ENCODE measurements at places on chromosomes 6 and 20.
A peak's percentile ranks its signal among the peaks of the same experiment; 100 is the strongest.

DNA sequence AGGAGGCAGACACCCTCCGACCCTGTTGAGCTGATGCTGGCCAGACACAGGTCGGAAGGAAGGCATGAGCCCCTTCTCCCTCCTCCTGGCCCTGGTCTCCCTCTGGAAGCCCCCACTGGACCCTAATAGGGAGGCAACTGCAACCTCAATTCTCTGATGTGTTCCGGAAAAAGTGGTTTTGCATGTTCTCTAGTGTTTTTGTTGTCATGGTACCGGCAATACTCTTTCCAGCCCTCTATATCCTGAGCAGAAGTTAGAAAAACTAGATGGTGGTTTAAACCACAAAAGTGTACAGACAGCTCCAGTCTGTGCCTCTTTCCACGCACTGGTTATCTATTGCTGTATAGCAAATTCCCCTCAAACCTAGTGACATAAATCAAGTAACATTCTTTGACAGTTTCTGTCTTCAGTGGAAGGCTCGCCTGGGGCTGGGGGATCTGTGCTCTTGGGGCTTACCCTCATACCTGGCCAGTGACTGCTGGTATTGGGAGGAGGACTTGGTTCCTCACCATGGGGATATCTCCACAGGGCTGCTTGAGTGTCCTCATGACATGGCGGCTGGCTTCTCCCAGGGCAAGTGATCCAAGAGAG lies 37.0 kb downstream of the SYTL3 start:
- DNase-seq, result no peak

GRCh38 chr6:10993896-10994295 lies 50.2 kb downstream of the ELOVL2 start:
- no peak for DNase-seq

DNA sequence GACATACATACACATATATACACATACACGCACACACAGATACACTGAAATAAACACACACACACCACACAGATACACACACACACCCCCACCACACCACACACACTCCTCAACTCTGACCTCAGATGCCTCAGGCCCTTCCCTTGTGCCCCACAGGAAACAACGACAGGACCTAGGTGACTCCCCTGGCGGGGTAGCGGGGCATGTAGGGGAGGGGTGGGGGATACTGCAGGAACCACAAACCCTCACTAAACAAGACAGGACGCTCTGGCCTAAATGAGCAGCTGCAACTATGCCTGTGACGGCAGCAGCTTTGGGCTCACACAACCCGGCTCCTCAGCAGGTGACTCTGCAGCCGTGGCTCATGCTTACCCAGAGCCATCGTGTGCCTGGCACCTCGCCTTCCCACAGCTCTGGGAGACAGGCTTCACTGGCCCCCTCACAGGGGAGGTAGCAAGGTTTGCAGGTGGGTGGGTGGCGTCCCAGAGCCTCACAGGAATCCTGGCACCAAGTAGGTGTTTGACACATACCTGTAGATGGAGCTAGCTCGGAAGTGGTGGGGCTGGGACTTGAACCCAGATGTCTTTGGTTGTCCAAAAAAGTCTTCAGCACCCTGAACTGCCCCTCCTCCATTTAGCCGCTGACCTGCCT lies 100.8 kb downstream of the GRM4 start:
- no peak for DNase-seq

DNA sequence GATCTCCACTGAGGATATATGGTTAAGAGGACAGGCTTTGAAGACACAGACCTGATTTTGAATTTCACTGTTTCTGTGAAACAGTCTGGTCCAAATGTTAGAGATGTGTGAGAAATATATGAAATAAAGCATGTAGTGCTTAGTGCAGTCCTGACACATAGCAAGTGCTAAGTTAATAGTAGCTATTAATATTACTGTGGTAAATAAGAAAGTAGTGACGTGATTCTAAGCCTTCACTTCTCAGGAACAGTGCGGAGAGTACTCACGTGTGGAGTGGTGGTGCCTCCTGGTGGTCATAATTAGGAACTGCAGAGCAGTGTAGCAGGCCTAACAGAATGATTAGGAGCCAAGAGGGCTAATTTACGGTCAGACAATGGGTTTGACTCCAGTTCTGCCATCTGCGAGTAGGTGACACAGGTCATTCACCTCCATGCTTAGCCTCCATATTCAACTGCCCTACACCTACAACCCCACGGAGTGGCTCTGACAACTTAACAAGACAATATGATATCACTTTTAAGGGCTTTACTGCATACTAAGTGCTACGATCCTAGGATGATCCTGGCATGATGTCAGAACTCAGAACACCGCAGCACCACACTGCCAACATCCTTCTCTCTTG lies 106.2 kb downstream of the JPH2 start:
- DNase-seq, result peak; percentile 41

DNA sequence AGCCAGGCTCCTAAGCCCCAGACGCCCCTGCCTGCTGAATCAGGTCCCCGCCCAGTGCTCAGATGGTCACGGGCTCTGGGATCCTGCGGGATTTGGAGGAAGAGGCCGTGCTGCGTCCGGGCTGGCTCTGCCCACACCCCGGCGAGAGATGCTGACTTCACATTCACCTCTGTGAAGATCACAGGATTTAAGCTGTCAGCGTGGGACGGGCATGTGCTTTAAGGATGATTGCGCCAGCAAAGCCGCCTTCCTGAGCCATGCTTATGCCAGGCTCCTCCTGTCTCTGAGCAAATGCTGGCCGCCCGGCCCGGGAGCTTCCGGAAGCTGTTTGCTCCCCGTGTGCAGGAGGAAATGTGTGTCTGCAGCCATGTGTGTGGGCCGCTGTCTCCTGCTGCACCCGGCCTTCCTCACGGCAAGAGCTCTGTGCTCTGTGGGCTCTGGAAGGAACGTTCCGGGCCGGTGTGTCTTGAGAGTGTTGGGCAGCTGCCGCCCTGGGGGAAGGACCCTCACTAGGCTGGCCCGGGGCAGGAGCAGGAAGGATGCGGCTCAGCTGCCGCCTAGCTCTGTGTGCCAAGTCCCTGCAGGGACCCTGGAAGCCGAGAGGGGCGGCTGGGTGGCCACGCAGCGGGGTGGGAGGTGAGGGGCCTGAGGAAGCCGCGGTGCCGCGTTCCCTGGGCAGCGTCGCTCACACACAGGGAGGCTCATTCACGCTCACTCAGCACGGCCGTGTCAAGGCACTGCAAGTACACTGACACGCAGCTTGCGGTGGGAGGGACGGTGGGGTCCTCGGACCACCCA lies 19.0 kb upstream of the BHLHE23 start:
- DNase-seq, result peak; percentile 81

All from NCI-H226 (cell line).